ENCODE measurements at places on chromosomes 5 and 9.

DNA sequence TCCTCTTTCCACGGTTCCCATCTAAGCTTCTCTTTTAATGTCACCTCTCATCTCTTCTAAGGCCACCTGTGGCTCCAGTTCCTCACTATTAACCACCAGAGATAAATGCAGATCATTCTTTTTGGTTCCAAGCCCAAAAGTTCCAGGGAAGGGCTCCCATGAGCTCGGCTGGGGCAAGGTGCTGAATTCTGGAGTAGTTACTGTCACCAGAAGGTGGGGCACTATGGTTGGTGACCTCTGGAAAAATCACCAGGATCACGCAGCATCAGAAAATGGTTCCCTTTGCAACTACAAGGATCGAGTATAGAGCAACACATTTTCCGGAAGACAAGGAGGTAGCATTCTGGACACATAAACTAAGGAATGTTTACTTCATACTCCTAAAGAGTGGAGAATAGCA lies 528.7 kb upstream of the DAP start:
- no peak for DNase-seq

DNA sequence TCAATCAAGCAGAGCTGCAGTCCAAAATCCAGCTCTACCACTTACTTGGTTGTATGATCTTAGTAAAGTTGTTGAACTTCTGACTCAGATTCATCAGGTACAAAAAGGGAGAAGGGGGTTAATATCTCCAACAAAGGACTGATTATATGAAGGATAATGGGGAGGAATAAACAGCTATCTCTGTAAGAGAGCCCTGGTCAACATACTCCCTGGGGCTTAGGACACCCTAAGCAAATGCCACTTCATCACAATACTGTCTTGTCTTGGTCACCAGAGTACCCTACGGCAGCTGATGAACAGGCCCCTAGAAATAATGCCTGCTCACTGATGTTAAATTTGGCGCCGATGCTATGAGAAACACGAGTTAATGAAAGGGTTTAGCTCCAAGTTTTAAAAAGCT lies 34.8 kb downstream of the LHFPL2 start:
- no peak for DNase-seq

DNA sequence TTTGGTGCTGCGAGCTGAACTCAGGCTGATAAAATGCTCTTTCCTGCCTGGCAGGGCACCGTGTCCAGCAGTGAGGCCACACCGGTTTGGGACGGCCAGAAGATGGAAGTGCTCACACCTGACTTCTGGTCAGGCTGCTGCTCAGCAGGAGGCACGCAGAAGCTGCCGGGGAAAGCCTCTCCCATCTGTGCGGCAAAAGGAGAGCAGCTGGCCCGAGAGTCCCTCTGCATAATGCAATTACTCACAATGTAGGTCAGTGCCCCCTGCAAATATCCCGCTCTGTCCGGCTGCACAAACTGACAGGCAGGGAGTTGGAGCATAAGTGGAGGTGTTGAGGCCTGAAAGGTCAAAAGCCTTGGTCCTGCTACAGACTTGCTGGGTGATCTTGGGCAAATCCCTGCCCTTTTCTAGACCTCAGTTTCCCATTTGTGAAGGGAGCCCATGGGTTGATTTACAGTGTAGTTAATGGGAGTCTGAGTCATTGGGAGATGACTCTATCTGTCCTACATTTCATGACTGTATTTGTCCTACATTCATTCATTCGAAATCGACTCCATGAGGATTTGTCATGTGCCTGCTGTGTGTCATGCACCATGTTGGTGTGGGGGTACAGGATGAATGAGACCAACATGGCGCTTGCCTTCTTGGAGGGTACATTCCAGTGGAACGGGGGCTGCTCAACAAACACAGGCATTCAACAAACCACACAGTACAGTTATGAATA lies 61.8 kb upstream of the TBC1D2 start:
- DNase-seq = no peak

- DNase-seq = no peak
Measured at GRCh38 chr5:1761453-1761755, 38.2 kb downstream of the MRPL36 start.

GRCh38 chr5:5352675-5353074 lies 69.8 kb upstream of the ICE1 start:
- DNase-seq = no peak

- DNase-seq = no peak
Measured at GRCh38 chr9:130459151-130459550, 14.4 kb downstream of the ASS1 start.

- no peak for DNase-seq
Measured at GRCh38 chr9:3567988-3568387, 42.2 kb upstream of the RFX3 start.

GRCh38 chr5:107459605-107460004 lies 211.1 kb downstream of the EFNA5 start:
- DNase-seq = no peak

- no peak for DNase-seq
Measured at GRCh38 chr5:157607371-157608161, 32.0 kb upstream of the ADAM19 start.

DNA sequence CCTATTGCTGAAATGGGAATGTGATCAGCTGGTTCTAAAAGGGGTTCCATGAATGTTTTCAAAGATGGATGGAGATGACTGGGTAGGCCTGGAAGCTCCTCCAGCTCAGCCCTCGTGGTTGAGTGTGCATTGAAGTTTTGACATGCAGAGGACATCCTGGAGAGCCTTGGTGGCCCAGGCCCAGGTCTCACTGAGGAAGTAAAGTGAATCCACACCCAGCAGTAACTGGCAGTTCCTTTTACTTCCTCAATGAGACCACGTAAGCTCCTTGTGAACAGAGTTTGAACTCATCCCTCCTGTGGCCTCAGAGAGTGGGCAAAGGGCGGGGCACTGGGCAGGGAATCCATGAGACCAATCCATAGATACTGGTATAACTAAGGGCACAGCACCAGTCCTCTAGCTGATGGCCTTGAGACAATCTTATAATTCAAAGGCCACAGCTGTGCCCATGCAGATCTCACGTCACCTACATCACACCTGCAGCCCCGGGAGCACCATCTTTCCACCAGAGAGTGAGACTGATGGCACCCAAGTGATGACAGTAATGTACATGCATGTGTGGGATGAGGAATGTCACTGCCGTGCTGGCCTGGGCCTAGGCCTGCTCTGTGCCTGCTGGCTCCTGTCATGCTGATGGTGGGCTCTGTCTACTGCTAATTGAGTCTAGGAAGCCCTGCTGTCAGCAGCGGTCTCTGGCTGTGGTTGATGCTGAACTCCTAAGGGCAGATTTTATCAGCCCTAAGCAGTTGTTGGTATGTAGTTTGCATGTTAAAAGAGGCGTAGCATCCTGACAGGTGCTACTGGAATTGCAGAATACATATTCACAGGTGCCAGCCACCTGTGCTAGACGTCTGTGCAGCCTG lies 257.8 kb downstream of the FSTL4 start:
- DNase-seq = no peak

DNA sequence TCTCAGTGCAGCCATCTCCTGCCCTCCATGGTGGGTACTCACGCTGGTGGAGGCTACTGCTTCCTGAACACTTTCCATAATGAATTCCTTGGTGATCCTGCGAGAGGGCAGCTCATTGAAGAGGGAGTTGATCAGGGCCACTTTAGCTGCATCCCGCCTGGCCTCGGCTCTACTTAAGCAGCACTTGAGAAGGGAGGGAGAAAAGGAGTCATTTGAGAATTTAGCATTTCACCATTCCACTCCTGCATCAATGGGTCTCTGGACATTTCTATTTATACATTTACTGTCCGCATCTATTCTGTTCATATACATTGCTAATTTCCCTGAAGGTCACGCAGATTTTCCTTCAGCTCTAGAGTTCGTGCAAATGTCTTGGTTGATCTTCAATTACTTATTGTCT lies 35.1 kb downstream of the LIX1 start:
- no peak for DNase-seq

All from NCI-H1417 treated with DMSO at 0.1 percent for 48 hours (cell line).